ENCODE measurements at places on chromosomes 7 and 10. TPM values are rescaled to one million over a fixed set of nuclear protein-coding genes. Genes with fewer than 3 reads are reported as not detected.

Gene TMEM130
- total RNA-seq: 0.54 TPM

DNA sequence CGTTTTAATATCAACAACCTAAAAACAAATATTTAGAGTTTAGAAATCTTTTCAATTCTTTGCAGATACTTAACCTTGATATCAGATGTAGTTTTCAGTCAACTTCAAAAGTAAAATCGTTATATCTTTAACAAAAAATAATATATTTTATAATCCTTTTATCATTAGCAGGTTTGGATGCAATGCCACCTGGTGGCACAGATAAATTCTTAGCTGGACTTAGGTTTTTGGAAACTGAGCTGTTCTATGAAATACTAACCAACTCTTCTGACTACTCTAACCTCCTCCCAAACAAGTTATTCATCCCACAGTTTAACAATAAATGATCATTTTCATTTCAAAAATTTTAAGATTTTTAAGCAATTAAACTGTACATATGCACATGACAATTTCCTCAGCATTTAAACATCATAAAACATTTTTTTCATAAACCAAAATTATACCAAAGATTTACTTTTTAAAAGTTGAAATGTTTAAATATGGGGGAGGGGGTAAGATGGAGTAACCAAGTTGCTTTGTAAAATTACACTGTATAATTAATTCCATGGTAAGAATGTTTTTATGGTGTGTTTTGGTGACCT is 56.9 kb downstream of the HIBADH start:
- peak; percentile 17 for DNase-seq

- no peak for DNase-seq
These were observed 130.4 kb downstream of the PTPN20 start for GRCh38 chr10:47041396-47042198.

GRCh38 chr7:115812794-115813193 is 217.8 kb downstream of the TFEC start:
- no peak for DNase-seq

DNA sequence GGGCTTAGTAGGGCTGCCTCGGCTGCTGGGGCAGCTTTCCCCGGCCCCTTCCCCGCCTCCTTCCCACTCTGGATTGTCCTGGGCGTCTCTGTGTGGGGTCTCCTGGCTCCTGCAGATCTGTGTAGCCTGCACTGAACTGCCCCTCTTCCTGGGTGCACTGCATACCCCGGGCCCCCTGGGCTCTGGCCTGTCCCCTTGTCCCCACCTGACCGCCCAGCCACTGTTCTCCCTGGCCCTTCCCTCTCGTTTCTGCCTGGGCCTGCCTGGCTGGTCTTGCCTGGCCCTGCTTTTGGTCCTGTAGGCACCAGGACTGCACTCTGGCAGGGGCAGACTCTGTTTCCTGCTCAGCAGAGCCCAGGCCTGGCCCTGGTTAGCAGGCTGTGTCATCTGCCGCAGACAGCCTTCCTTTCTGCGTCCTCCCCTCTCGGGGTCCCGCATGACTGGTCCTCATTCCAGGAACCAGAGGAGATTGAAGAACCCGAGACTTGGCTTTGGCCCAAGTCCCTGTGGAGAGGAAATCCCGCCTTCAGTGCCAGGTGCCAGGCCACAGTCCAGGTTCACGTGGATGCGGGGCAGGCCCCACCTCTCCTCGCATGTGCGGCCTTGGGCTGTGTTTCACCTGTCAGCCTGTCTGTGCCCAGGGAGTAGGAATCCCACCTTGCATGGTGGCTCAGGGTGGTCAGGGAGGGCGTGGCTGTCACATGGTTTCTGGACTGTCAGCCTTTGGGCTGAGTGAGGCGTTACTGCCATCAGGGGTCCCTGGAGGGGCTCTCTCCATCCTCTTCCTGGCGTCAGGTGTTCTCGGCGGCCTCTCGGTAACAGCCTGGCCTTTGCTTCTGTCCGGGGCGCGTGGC is 9.2 kb downstream of the INPP5A start:
- no peak for DNase-seq

Gene RASA4B
- 15.1 TPM for total RNA-seq

GRCh38 chr7:148982654-148983199 is 45.6 kb downstream of the PDIA4 start:
- peak; percentile 62 for DNase-seq

Gene PRPF18
- total RNA-seq: 12.9 TPM

Gene GPNMB
- not detected for total RNA-seq

- peak; percentile 46 for DNase-seq
These were observed 187.2 kb downstream of the VTI1A start for GRCh38 chr10:112634096-112634830.

DNA sequence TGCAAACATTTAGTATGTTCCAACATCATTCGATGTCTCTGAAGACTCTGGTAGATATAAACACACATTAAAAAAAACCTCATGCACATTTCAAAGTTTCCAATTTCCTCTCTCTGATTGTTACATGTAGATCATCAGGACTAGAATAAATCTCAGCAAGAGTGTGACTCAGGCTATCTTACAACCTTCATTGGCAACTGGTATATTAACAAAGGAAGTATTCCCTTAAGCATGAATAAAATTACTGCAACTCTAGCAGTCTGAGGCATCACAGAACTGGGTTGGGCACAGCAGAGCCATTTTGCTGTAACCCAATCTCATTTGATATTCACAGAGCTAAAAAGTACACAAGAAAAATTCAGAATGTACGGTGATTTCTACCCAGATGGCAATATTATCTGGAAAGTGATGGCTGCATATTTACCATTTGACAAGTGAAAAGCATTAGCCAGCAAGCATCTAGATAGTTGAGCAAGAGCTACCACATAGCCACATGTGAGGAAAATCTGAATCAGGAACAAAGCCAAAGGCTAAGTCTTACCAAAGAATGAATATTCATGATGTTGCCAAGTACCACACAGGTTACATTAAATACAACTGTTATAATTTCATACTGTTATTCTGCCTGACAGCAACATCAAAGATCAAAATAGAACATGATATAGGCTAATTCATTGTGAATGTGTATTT is 232.2 kb downstream of the CRPPA start:
- DNase-seq: peak; percentile 75

Gene LLCFC1
- total RNA-seq: not detected

Gene MNX1
- 0.77 TPM for total RNA-seq

GRCh38 chr7:100595188-100595587 is 7.0 kb upstream of the PCOLCE start:
- no peak for DNase-seq

- DNase-seq: no peak
These were observed 645 bp upstream of the COPG2 start for GRCh38 chr7:130669085-130669700.

Gene CCL24
- not detected for total RNA-seq

Gene ASB10
- 1.0 TPM for total RNA-seq

GRCh38 chr10:60937784-60938654 is 6.0 kb downstream of the RHOBTB1 start:
- peak; percentile 38 for DNase-seq

GRCh38 chr10:91124016-91124415 is 96.4 kb upstream of the PCGF5 start:
- no peak for DNase-seq

DNA sequence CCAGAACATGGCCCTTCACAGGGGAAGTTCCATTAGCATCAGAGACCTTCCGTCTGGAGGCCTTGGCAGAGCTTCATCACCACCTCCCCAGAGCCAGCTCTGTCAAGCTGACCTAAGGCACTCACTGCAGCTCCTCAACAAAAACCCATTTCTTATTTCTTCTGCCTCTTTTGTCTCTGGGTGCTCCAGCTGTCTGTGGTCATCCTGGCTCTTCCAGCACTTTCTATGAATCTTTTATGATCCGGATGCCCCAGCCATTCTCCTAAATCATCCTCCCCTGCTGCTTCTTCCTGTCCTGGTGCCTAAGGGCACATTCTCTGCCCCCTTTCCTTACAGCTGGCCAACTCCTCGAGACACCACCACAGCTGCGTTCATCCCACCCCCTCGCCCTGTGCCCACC is 171.7 kb upstream of the INSYN2A start:
- no peak for DNase-seq

GRCh38 chr10:104406715-104407650 is 53.4 kb downstream of the CFAP58 start:
- DNase-seq: peak; percentile 67

DNA sequence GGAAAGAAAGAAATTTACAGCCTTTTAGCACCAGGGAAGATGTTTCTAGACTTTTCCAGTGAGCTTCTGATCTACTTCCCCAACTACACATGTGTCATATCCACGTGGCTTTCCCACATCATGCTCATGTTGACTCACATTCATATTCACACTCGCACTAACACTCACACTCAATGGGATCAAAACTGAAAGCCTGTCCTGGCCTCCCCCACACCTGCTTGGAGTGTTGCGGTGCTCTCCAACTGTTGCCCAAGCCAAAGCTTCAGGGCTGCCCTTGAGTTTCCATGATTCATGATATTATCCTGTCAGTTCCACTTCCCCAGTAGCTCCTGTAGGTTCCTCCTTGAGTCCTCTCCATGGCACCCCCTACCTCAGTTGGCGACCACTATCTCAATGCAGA is 444.4 kb downstream of the GATA3 start:
- no peak for DNase-seq

Gene FAM204A
- total RNA-seq: 40.4 TPM

GRCh38 chr7:127717502-127718339 is 65.7 kb downstream of the SND1 start:
- DNase-seq: no peak

GRCh38 chr7:77326131-77326530 is 90.0 kb downstream of the GSAP start:
- no peak for DNase-seq

DNA sequence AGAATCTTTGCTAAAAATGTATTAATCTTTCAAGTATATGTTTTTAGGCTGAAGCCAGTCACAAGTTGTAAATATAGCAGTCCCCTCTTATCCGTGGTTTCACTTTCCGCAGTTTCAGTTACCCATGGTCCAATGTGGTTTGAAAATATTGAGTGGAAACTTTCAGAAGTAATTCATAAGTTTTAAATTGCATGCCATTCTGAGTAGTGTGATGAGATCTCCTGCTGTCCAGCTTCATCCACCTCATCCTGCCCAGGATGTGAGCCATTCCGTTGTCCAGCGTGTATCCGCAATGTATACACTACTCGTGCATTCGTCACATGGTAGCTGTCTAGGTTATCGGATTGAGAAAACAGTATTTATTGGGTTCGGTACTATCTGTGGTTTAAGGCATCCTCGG is 12.2 kb downstream of the PDCD4 start:
- DNase-seq: no peak

DNA sequence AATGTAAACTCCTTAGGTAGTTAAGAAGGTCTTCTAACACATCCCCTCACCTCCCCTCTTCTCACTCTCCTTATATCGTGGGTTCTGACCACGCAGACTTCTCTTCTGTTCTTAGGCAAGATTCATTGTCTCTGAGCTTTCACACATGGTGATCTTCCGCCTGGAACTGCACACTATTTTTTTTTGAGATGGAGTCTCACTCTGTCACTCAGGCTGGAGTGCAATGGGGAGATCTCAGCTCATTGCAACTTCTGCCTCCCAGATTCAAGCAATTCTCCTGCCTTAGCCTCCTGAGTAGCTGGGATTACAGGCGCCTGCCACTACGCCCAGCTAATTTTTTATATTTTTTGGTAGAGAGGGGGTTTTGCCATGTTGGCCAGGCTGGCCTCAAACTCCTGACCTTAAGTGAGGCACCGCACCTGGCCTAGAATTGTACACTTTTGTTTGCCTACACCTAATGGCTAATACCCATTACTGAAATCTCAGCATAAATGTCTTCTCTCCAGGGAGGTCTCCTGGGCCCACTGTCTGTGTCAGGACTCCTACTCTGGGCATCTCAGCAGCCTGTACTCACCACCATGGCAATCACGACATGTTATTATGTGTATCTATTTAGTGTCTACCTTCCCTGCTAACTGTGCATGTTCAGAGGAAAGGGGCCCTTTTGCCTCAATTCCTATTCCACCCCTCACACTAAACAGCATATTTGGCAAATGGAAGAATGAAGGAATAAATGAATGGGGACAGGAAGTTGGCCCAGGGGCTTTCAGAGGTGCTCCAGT is 646.3 kb upstream of the DPP6 start:
- no peak for DNase-seq

Gene INSYN2A
- total RNA-seq: not detected

DNA sequence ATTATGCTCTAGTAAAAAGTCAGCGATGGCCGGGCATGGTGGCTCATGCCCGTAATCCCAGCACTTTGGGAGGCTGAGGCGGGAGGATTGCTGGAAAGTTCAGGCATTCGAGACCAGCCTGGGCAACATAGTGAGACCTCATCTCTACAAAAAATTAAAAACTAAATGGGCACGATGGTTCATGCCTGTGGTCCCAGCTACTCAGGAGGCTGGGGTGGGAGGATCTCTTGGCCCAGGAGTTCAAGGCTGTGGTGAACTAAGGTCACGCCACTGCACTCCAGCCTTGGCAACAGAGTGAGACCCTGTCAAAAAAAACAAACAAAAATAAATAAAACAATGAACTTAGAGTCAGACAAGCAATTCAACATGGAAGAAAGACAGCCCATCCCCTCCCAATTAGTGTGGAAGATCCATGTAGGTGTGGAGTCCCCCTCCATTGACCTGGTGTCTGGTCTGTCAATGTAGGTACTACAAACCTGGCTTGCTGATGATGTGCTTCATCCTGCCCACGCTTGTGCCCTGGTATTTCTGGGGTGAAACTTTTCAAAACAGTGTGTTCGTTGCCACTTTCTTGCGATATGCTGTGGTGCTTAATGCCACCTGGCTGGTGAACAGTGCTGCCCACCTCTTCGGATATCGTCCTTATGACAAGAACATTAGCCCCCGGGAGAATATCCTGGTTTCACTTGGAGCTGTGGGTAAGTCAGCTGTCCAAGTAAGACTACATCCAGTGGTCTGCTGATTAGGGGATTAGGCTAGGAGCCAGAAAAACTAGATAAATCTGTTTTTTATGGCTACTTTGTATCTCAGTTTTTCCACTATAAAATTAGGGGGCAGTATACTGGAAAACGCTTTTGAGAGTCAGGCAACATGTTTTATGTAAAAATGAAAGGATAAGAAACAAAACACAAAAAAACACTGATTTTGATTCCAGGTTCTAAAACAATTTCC is 9.3 kb downstream of the SCD start:
- DNase-seq: no peak

GRCh38 chr10:46540412-46541016 is 15.9 kb downstream of the GPRIN2 start:
- no peak for DNase-seq

- DNase-seq: no peak
These were observed 573 bp upstream of the IDI1 start for GRCh38 chr10:1049425-1049958.

Gene TFPI2
- 20.8 TPM for total RNA-seq

GRCh38 chr10:43980715-43981114 is 332.0 kb upstream of the ZNF32 start:
- DNase-seq: no peak

Data from cardiac muscle cell (in vitro differentiated cells and primary cell).